NCI-H2081 treated with DMSO at 0.1 percent for 48 hours (cell line): ENCODE measurements at places on chromosomes 4 and X.

- DNase-seq: no peak
Measured at GRCh38 chr4:168797194-168797593, 212.9 kb downstream of the CBR4 start.

DNA sequence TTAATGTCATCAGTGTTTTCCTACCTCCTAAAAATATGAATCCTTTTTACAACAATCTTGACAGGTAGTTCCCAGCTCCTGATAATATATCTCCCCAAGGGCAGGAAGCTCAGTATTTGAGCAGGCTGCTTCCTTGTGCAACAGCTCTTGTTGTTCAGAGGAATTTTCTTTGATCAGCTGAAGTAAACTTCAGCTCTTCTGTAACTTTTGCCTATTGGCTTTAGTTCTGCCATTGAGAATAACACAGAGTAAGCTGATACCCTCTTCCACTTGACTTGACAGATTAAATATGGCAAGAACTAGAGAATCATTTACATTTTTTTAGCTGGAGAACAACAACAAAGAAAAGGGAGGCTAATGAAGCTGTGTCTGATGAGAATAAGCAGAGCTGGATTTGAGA, 75.2 kb downstream of the LUZP4 start:
- no peak for DNase-seq

DNA sequence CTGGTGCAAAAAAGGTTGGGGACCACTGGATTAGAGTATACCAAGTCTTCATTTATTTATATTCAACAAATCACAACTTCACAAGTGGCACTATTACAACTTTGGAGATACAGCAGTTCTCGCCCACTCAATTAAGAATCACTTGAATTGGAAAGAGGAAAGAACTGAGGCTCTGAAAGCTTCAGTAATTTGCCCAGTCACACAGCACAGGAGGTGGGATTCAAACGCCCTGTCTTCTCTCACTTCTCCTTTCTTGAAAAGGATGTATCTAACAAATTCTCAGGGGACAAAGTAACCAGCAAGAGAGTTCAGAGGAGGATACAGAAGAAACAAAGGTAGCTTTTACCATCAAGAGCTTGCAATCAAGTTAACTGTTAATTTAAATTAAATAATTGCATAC, 12.4 kb downstream of the SMIM14 start:
- DNase-seq: no peak

- DNase-seq: no peak
Measured at GRCh38 chr4:184091986-184092385, 125.7 kb downstream of the ENPP6 start.

GRCh38 chr4:4418676-4419390, 31.9 kb downstream of the NSG1 start:
- no peak for DNase-seq

GRCh38 chrX:9515973-9516538, 51.2 kb downstream of the TBL1X start:
- DNase-seq: no peak

- no peak for DNase-seq
Measured at GRCh38 chr4:23477905-23478304, 411.9 kb downstream of the PPARGC1A start.

DNA sequence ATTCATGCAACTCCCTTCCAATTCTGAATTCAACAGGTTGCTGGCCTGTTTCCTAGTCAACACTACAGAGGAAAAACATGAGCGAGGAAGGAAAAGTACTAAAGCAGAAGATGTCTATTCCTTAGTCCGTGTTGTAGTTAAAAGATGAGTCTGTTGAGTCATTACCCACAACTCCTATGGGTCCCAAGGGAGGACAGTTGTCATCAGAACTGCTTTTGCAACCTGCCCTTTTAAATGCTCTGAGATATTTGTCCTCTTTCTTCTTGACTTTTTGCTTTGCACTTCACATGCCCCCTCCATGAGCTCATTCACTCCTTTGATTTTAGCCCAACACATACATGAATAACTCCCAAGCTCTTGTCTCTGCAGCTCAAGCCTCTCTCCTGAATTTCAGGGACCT, 119.2 kb downstream of the CORIN start:
- DNase-seq: no peak

- no peak for DNase-seq
Measured at GRCh38 chr4:167021545-167022155, 212.6 kb downstream of the SPOCK3 start.

GRCh38 chr4:72312032-72312650, 256.9 kb downstream of the ADAMTS3 start:
- no peak for DNase-seq
